ENCODE measurements at places on chromosomes 7 and 10. TPM values are rescaled to one million over a fixed set of nuclear protein-coding genes. Genes with fewer than 3 reads are reported as not detected.

Gene CALML5
- not detected for total RNA-seq

Gene ITPRID1
- not detected for total RNA-seq

Gene EZH2
- 19.1 TPM for total RNA-seq

Gene GIMAP6
- total RNA-seq: not detected

Gene C10orf67
- total RNA-seq: 0.08 TPM

Gene SPDYE6
- not detected for total RNA-seq

Gene MNX1
- total RNA-seq: 4.6 TPM

Gene NODAL
- not detected for total RNA-seq

Gene ITGA8
- total RNA-seq: not detected

Gene PHYHIPL
- total RNA-seq: 0.53 TPM

Gene OR6V1
- not detected for total RNA-seq

Gene FAM25C
- total RNA-seq: 3.0 TPM

Gene CACNA2D1
- total RNA-seq: 7.1 TPM

Gene OPALIN
- total RNA-seq: not detected

Gene WDR11
- 21.4 TPM for total RNA-seq

Gene HOXA5
- total RNA-seq: 5.1 TPM

Gene LRRN3
- not detected for total RNA-seq

Gene ADCY1
- total RNA-seq: 2.5 TPM

Gene MLXIPL
- total RNA-seq: 1.1 TPM

Gene PFKP
- 513 TPM for total RNA-seq

Gene ANKRD7
- 0.13 TPM for total RNA-seq

Gene NPY4R2
- 26.5 TPM for total RNA-seq

Gene HECW1
- 15.3 TPM for total RNA-seq

Gene PNLIPRP1
- not detected for total RNA-seq

Gene HKDC1
- 8.9 TPM for total RNA-seq

Gene HUS1
- 16.5 TPM for total RNA-seq

Gene ATOH7
- total RNA-seq: 0.08 TPM

Gene CBX3
- total RNA-seq: 223 TPM

Gene FAM24B
- 11.9 TPM for total RNA-seq

Gene MCM10
- total RNA-seq: 20.1 TPM

Measured in A549 treated with AZD2906 at 1 μM for 4 hours (cell line).